ENCODE measurements at places on chromosomes 1 and 21. TPM values are rescaled to one million over a fixed set of nuclear protein-coding genes. Genes with fewer than 3 reads are reported as not detected.

The GUCA2B gene
- not detected for total RNA-seq

The ANGPTL3 gene
- total RNA-seq = not detected

The TNNI3K gene
- total RNA-seq = 0.64 TPM

The EXO1 gene
- 38.6 TPM for total RNA-seq

The LINGO4 gene
- not detected for total RNA-seq

The MCOLN2 gene
- total RNA-seq = 19.3 TPM

The TMPRSS3 gene
- 0.34 TPM for total RNA-seq

The SLC30A10 gene
- total RNA-seq = not detected

The CSF3R gene
- total RNA-seq = not detected

The S100A14 gene
- not detected for total RNA-seq

GRCh38 chr1:226443439-226443838 lies 35.5 kb upstream of the PARP1 start:
- no peak for DNase-seq

DNA sequence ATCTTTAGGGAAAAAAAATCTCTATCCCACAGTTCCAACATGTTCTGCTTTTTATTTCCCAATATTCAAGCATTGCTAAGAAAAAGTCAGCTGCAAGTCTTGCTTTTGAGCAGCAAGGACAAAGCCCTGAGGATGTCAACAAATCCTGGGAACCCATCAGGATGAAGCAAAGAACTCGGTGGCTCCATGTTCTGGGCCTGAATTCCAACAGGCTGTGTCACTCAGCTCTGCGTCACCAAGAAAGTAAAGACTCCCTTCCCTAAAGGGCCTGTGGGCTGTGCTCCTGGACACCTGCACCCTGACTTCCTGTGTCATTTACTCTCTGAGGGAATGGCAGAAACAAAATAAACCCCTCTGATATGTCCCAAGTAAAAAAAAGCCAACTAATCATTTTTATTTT lies 95.5 kb downstream of the TIAM1 start:
- DNase-seq = no peak

GRCh38 chr1:154736841-154737240 lies 128.9 kb upstream of the ADAR start:
- DNase-seq = no peak

GRCh38 chr1:61241411-61241838 lies 159.1 kb downstream of the NFIA start:
- no peak for DNase-seq

DNA sequence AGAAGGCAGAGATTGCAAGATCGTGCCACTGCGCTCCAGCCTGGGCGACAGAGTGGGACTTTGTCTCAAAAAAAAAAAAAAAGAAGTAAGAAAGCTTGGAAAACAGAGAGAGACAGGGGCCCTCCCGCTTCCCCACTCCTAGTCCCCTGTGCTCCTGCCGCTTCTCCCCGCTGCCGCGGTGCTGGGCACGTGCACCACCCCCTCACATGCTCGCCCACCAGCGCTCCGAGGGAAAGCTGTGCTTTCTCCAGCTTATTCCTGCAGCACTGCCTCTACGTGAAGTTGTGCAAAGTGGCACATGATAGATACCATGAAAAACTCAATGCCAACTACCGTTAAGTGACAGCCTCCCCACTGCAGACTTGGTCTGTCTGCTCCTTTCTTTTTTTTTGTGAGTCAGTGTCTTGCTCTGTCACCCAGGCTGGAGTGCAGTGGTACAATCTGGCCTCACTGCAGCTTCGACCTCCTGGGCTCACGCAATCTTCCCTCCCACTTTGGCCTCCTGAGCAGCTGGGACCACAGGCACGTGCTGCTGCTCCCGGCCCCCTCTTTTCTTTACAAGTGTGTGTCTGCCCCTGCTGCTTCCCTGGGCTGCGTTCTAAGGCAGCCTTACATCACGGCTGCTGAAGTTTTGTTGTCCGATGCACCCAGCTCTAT lies 15.4 kb downstream of the SLX9 start:
- no peak for DNase-seq

DNA sequence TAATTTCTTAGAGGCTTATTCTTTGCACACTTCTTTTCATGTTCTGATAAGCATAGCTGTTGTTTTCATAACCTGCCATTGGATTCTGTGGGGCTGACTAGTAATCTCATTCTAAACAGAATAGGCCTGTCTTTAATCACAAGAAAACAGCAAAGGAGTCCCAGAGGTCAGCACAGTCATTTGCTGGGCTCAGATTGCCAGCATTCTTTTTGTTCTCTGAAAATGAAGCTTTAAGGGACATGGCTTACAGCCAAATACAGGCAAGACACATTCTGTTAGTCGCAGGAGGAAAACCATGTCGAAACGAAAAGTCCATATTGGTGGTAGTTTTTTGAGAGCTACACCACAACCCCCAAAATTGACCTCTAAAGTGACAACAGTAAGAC lies 75.0 kb downstream of the MRPS6 start:
- DNase-seq = no peak

GRCh38 chr1:115217150-115218033 lies 120.7 kb downstream of the NGF start:
- no peak for DNase-seq

- DNase-seq = no peak
Measured at GRCh38 chr21:43190951-43191350, 22.1 kb downstream of the CRYAA start.

GRCh38 chr1:36166938-36167905 lies 11.3 kb downstream of the MAP7D1 start:
- no peak for DNase-seq

DNA sequence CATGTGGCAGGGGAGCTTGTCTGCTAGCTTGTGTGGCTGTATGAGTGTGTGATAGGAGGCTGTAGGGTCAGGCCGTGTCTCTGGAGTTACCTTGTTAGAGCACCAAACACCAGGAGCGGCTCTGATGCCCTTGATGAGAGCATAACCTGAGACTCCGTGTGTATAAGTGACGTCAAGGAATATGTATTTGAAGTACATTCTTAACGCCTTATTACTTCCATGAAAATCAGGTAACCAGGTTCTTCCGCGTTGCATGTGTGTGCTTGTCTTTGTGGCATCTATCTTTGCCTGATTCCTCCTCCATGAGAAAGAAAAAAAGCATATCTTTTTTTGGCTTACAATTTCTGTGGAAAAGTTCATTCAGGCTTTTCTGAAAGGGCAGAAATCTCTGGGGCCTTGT lies 4.6 kb downstream of the OLFML3 start:
- DNase-seq = no peak
